NCI-H1436 (cell line): ENCODE measurements at places on chromosomes 3 and 15.

DNA sequence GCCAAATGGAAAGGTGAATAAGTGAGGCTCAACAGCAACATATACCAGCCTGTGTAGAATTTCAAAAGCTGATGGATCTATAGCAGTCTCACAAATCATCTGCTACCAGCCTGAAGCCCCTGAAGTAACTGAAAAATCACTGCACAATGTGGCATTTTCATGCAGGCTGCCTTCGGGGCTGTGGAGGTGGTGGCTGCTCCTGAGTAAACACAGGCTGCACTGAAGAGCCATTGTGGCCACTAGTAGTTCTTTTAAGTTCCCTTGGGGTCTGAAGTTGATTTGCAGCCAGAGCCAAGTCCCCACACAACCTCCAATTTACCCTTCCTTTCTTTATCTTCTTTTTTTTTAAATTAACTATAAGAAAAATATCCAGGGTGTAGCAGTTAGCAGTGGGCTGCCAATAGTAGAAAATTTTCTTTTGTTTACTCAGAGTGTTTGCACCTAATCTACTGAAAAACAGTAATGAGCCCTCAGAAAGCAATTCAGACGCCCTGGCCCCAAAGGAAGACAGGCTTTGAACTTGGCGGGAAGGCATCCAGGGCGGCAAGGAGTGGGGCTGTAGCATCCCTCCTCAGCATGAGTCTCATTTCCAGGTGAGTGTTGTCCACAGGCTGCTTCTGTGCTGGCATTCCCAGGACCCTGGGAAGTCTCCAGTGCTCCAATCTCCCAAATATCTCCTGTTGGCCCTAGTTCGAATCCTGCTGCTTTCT, 13.3 kb upstream of the SUSD5 start:
- no peak for DNase-seq

DNA sequence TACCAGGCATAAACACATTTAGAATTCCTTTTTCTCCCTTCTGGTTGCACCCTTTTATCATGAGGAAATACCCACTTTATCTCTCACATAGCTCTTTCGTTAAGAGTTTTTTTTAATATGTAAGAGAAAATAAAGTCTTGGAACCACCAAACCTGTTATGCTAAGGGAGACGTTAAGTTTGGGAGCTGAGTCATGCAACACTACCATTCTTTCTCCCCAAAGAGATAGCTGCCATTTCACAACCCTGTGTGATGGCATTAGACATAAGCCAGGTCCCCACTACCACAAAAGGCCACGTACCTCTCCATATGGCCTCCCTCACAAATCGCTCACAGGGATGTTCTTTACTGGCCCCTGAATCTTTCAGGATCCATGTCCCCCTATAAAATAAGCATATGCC, 7.6 kb upstream of the NIPA1 start:
- DNase-seq: no peak

DNA sequence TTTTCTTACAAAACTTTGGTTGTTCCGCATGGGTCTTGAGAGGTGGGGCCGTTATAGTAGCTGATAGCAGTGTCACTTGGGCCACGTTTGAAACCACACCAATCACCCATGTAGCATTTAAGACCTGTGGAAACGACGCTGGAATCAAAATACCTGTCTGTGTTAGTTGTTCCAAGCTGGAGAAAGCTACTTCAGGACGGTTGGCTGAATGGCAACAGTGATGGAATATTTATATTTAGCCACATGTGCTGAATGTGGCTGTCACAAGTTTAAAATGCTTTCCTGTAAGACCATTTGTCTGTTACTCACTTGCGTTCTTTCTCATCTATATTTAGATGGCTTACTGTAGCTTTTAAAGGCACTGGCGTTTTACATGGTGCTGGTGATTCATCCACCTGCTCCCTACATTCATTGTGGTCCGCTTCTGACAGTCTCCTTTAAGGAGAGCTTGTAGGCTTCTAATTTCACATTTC, 1.4 kb downstream of the DNAJA4 start:
- no peak for DNase-seq

DNA sequence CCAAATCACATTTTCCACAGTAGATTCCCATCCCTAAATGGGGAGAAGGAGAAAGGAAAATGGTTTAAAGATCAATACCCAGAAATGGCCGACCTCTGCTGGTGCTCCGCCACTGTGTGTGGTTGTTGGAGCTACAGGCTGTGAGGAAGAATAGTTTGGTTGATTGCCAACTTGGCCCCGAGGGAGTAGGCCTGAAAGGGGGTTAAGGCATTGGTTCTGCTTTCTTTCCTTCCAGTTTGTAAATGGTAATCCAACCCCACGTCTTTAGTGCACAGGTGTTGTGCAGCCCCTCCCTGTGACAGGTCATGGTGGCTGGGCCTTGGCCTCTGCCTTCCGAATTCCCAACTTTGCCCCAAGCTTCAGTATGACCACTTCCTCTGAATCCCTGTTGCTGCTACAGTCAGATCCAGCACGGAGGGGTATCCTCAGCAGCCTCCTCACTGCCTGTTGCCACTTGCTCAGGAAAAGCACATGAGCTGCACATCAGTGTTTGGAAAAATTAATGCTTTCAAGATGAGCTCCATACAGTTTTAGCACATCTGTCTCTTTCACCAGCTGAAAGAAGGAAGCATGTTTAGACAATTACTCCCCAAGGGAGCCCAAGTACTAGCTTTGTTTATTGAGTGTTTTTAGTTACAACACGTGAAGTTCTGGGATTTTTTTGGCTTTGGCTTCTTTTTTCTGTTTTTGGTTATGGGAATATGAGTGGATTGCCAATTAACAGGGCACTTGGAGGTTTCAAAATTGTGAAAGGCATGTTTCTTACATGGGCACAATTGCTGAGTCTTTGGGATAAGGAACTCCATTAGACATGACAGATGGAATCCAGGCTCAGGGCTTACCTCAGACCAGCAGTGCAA, 92.3 kb upstream of the ROPN1 start:
- peak; percentile 47 for DNase-seq

DNA sequence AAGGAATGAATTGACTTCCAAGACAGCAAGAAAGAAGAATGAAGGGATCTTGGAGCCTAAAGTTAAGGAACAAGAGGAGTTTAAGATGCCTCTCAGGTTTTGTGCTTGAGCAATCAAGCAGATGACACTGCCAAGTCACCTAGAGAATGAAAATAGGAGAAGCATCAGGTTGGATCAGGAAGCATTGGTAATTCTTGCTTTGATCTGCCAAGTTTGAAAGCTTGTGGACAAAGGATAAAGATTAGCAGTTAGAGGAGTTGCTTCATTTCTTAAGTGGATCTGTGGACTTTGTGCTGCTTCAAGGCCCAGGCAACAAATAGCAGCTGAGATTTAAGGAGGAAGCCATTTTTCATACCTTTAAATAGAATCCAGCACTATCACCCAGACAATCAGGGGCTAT, 35.6 kb downstream of the FRMD5 start:
- DNase-seq: no peak

- no peak for DNase-seq
Observed at GRCh38 chr15:97978401-97979139, 18.1 kb downstream of the ARRDC4 start.

GRCh38 chr3:125110016-125110875, 54.4 kb upstream of the HEG1 start:
- no peak for DNase-seq

DNA sequence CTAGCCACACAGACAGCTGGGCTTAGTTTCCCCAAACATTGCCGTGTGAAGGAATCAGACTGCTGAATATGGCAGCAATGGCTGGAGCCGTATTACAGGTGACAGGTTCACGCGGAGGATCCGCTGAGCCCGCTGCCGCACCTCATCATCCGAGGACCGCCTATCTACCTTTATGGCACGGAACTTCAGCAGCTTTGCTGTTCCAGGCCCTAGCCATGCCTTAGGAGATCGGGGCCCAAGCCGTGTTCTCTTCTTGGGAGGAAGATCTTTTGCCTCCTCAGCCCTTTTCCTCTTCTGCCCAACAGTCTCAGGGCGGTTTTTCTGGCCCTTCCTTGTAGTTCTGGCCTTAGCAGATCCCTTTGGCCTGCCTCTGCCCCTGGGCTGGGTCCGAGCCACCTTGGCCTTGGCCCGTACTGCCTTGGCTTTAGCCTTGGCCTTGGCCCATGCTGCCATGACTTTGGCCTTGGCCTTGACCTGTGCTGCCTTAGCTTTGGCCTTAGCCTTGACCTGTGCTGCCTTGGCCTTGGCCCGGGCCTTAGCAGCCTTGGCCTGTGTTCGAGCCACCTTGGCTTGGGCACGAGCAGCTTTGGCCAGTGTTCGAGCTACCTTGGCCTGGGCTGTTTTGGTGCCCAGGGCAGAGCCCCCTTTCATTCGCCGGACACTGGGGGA, 3.2 kb downstream of the CCDC71 start:
- DNase-seq: no peak

- DNase-seq: no peak
Observed at GRCh38 chr3:69199942-69200341, 77.5 kb upstream of the LMOD3 start.

DNA sequence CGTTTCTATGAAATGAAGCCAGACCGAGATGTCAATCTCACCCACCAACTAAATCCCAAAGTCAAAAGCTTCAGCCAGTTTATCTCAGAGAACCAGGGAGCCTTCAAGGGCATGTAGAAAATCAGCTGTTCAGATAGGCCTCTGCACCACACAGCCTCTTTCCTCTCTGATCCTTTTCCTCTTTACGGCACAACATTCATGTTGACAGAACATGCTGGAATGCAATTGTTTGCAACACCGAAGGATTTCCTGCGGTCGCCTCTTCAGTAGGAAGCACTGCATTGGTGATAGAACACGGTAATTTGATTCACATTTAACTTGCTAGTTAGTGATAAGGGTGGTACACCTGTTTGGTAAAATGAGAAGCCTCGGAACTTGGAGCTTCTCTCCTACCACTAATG, 41.9 kb upstream of the TRA2B start:
- DNase-seq: no peak

- no peak for DNase-seq
Observed at GRCh38 chr3:10495003-10495402, 10.4 kb downstream of the ATP2B2 start.

- no peak for DNase-seq
Observed at GRCh38 chr15:74857671-74858368, 14.9 kb upstream of the ULK3 start.

DNA sequence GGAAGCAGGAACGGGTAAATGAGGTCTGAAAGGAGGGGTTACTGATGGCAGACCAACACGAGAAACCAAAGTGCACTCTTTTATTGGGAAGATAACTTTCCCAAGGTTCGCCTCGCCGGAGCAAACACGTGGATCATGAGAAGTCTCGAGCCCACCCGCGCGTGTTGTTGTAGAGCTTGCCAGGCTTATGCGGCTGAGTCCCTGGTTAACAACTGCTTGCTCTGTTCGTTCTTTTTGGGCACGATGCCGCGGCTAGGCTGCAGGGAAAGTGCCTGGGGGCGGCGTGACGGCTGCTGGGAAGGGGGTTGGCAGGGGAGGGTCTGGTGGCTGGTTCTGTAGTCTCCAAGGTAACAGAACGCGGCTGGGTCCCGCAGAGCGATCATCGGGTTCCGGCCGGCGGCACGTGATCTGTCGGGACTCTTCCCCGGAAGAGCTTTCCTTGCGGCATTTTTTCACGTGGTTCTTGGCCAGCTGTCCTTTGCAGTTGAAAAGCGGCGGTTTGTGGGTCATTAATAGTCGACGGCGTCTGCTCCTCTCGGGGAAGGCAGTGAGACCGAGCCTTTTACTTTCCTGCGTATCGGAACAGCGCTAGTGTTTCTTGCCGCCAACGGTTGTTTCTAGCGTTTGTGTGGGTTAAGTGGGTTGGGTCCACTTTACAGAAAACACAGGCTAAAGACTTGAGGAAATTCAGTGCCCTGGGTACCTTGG, 1.5 kb downstream of the MGA start:
- peak; percentile 53 for DNase-seq

DNA sequence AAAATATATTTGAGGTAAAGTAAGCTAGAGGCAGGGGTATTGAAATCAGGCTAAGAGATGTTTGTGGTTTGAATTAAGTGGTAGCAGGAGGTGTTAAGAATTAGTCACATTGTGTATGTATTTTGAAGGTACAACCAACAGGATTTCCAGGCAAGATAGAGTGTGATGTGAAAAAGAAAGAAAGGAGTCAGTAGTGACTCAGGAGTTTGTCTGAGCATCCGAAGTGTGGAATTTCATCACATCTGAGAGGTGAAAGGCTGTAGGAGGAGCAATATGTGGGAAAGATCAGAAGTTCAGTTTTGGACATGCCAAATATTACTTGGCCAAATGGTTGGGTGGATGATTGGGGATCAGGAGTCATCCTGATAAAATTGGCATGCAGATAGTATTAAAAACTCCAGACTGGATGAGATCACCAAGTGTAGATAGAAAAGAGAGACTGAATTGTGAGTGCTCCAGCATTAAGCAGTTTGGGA, 32.1 kb upstream of the EBLN2 start:
- DNase-seq: no peak

GRCh38 chr15:90334304-90334731, 17.8 kb upstream of the ZNF774 start:
- no peak for DNase-seq

DNA sequence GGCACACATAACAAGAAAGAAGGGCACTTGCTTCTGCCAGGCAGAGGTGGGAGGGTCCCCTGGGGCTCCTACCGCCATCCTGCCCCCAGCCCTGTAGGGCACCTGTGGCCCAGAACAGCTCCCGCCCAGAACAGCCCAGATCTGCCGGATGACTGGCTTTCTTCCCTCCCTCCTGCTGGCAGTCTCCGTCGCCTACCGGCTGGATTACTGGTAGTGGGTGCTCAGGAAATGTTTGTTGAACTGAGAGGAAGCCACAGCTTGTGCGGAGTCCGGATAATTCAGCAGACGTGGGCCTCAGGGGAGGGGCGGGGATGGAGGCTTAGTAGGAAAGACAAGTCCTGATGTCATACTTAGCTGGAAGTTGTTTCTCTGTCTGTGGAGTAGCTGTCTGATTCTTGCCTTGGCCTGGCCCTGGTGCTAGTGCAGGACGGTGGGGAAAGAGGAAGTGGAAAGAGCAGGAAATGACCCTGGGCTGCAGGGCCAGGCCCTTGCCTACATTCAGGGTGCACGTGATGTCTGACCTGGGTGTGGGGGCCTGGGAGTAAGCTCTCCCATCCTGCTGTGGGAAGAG, 6.7 kb downstream of the CCDC9B start:
- no peak for DNase-seq

DNA sequence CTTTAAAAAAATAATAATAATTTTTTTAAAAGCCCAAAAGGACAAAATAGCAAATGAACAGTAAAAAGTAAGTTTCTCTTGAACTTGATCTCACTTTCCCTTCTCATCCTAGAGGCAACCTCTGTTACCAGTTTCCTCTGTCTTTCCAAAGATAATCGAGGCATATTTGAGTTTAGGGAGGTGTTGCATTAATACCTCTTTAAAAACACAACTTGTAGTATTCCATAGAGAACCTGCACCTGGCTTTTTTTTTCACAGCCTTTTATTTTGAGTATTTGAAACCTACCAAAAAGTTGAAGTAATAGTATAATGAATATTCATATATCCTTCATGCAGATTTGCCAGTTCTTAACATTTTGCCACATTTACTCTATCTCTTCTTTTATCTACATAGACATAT, 9.1 kb downstream of the CSK start:
- no peak for DNase-seq

- no peak for DNase-seq
Observed at GRCh38 chr15:96406291-96406690, 75.8 kb downstream of the NR2F2 start.

- DNase-seq: no peak
Observed at GRCh38 chr15:87689716-87690115, 566.8 kb downstream of the NTRK3 start.

GRCh38 chr15:61080221-61081026, 148.7 kb downstream of the RORA start:
- DNase-seq: no peak
